DMS 273 treated with DMSO at 0.1 percent for 48 hours (cell line): ENCODE measurements at places on chromosomes 7 and 10.

DNA sequence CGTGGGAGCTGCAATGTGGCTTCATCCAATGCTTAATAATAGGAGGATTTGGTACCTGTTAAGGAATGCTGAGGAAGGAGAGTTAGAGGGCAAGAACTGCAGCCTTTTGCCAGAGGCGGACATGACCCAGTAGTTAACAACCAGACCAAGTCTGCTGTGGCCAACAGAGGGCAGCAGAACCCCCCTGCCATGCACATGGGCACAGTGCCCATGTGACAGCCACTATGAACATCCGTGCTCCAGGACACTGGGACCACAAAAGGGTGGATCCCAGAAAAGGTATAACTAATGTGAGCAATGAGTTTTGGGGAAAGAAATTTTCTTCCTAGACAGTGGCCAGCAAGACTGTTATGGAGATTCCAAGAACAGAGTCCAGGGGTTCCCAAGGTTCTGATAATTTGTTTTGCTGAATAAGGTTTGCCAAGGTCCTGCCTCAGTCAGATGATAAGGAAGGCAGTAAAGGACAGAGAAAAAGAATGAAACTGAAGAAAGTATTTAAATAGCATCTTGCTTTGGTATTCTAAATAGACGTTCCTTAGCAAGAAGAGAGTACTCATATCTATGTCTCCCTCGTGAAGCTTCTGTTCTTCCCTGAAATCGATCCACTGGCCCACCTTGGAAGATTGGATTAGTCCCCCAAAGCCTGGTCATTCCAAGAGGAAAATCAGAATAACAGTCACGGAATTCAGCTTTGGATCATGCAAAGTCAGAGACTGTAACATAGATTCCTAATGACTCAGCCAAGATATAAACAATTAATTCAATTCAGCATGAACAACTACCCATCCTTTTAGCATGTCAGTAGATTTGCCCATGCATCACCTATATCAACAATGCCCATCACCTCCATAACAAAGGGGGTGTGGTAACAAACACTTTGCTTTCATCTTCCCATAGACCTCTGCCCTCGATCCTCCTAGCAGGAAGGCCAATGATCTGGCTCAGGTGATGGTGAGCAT is 56.0 kb downstream of the LGI1 start:
- DNase-seq: peak; percentile 40

DNA sequence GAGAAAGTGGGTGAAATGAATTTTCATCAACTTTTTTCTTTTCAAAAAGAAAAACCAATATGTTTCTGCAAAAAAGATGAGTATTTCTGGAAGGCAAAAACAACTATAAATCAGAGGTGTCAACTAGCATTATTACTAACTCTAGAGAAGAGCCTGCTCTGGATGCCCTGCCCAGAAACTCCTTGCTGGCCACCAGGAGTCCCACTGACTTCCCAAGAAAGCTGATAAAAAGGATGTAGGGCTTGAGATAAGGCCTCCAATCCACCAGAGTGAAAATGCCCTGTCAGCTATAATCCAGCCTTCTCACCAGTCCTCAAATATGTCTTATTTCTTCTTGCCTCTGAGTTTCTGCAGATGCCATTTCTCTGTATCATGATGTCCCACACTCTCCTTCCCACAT is 16.7 kb upstream of the FZD1 start:
- DNase-seq: no peak

- no peak for DNase-seq
Measured at GRCh38 chr7:7491044-7491443, 44.6 kb downstream of the COL28A1 start.

- no peak for DNase-seq
Measured at GRCh38 chr7:2800931-2801688, 43.0 kb downstream of the GNA12 start.

DNA sequence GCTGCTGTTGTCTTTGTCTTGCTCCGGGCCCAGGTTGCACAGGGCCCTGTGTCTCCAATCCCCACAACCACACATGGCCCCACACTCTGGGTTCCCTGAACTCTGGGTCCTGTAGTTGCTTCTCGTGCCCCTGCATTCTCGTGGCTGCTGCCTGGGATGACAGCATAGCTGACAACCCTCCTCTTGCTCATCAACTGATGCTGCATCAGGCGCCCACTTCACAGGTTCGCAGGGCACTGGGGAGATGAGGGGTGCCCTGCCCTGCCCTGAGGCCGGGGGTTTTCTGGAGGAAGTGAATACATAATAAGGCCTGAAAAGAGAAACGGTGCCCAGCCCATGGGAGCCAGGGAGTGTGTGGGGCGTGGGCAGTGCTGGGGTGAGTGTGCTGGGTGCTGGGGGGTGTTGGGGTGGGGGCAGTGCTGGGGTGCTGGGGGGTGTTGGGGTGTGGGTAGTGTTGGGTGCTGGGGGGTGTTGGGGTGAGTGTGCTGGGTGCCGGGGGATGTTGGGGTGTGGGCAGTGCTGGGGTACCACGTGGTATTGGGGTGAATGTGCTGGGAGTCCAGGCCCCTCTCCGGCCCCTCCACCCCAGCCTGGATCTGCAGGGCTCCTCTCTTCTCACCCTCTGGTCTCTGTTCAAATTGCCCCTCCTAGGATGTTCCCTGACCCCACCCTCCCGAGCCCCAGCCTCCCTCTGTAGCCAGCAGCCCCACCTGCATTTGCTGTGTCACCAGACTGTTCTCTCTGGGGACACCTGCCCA is 2.0 kb upstream of the MTG1 start:
- no peak for DNase-seq

- DNase-seq: no peak
Measured at GRCh38 chr10:83122336-83122735, 1017.0 kb upstream of the GHITM start.

- DNase-seq: no peak
Measured at GRCh38 chr10:132924046-132924952, 18.1 kb downstream of the CFAP46 start.

- no peak for DNase-seq
Measured at GRCh38 chr10:103688491-103688890, 166.9 kb downstream of the SH3PXD2A start.

DNA sequence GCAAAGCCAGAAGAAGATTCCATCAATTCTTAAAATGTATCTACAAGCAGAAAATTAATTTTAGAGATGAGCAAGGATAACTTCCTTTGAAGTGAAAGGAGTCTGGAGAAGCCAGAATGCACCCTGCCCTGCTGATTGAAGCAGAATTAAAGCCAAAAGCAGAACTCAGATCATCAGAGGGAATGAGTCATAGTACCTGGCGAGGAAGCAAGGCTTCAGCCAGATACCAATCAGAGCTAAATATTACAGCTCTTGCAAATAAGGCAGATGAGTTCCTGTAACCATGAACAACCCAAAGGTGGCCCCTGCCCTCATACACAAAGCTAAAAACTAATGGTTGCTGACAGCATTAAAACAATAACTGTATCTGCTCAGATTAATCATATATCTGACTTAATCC is 10.4 kb downstream of the HTR7 start:
- DNase-seq: no peak

- DNase-seq: no peak
Measured at GRCh38 chr7:37368540-37368939, 80.1 kb downstream of the ELMO1 start.

DNA sequence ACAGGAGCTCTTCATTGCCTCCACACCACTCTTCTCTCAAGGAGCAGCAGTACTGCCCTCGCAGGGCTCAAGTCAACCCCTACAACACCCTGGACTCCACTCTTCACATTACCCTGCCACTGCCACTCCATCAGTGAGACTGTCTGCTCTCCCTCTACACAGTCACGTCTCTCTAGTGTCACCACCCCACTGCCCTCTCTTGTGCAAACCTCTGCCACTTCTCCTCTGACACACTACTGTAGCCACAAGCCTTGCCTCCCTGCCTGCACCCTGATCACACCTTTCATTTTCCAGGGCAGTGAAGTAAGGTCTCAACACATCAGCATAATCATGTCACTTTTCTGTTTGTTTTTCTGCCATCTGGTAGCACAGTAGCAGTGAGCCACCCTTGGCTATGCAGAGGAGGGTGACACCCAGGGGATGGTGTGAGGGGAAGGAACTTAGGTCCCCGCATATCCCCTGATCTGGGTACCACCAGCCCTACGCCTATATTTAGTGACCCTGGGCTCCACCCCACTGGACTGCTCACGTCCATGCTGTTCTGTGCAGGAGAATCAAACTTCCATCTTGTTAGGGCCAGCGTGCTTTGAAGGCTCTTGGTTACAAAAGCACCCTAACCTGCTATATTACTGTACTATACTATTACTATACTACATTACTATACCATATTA is 1.6 kb downstream of the C10orf143 start:
- DNase-seq: no peak

- DNase-seq: no peak
Measured at GRCh38 chr10:101901340-101901739, 57.7 kb upstream of the KCNIP2 start.

GRCh38 chr7:31335884-31336201 is 4.7 kb downstream of the NEUROD6 start:
- DNase-seq: no peak

- DNase-seq: no peak
Measured at GRCh38 chr7:80153446-80153845, 18.8 kb downstream of the GNAI1 start.

DNA sequence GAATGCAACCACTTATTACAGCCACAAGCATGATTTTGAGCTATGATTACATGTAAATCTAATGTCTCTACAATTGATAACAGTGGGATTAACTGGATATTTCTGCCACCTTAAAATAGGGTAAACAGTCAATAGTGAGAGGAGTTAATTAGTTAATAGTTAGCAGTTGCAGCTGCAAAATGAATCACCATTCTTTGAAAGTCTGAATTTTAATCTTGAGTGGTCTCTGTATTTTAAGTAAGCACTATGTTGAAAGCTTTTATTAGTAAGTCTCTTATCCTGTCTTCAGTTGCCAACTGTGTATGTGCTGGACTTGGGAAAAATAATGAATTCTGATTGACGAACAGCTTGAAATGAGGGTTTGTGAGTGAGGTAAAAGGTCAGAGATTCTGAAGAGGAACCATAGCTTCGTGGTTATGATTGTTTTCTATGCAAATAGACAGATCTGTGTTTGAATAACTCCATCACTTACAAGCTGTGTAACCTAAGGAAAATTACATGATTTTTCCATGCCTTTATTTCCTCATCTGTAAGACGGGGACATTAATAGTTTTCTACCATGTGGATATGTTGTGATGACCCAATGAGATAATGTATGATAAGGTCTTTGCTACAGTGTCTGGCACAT is 75.2 kb downstream of the RNLS start:
- no peak for DNase-seq

- no peak for DNase-seq
Measured at GRCh38 chr10:36173364-36173763, 531.3 kb upstream of the FZD8 start.

- DNase-seq: no peak
Measured at GRCh38 chr10:2145926-2146478, 408.7 kb upstream of the ADARB2 start.

- DNase-seq: peak; percentile 45
Measured at GRCh38 chr7:151059367-151060112, at the start of gene SLC4A2. Gene SLC4A2, plus strand, starts transcription at chr7:151059589. Its CDS starts 2,399 bp downstream, at chr7:151061988.

GRCh38 chr7:95867309-95867708 is 95.0 kb downstream of the DYNC1I1 start:
- DNase-seq: no peak

- DNase-seq: no peak
Measured at GRCh38 chr7:151379193-151379520, 30.7 kb downstream of the WDR86 start.

- no peak for DNase-seq
Measured at GRCh38 chr7:100582041-100582579, 3.8 kb downstream of the LRCH4 start.

DNA sequence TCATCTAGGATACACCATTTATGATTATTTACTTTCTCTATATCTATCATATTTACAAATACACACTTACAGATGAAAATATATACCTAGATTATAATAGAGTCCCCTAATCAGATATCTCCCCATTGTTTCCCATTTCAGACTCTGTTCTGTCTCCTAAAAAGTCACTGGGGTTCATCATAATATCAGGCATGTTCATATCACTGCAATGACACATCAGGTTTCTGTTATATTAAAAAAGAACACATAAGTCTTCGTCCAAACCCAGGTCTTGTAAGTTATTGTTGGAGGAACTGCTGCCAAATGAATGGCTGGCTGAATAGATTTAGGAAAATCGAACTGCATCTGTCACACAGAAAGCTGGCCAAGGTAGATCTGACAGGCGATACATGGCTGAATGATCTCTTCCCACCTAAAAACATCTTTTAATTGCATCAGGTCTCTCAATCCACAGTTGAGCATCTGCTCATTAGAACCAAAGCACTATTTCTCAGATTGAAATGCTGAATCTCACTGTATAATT is 178.7 kb downstream of the CACNA2D1 start:
- peak; percentile 37 for DNase-seq

DNA sequence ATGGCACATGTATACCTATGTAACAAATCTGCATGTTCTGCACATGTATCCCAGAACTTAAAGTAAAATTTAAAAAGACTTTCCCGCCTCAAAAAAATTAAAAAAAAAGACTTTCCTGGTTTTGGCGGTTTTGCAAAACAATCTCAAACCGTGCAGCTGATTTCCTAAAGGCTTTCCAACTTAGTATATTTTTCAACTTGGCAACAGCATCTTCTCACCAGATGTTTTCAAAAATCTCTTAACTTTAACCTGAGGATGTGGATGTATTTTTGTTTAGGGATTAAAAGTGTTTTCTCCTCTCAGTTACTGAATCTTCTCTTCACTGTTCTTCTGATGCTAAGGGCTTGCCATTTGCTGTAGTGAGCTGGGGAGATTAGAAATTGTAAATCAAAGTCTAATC is 96.5 kb upstream of the PLPP4 start:
- no peak for DNase-seq

- no peak for DNase-seq
Measured at GRCh38 chr10:22340329-22341189, 4.7 kb upstream of the SPAG6 start.

DNA sequence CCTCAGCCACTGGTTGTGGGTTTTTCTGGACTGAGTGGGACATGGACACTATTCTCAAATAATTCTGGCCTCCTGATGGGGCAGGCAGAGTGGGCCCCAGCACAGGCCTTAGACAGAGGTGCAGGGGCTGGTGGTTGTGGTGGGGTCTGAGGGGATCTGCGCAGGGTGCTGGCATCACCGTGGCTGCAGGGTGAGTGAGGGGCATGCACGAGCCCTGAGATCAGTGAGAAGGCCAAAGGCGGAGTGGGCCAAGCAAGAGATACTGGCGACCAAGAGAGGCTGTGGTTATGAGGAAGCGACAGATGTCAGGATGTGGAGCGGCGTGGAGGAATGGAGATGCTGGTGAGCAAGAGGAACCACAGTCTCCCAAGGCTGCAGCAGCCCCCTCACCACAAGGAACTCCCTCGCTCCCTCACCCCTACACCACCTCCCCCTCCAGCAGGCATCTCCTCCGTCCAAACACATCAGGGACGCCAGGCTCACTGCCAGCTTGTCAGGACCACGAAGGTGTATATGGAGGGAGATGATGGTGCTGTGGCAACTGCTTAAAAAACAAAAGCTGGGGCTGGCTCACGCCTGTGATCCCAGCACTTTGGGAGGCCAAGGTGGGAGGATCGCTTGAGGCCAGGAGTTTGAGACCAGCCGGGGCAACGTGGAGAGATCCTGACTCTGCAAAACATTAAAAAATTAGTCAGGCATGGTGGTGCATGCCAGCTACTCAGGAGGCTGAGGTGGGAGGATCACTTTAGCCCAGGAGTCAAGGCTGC is 9.6 kb downstream of the PRF1 start:
- DNase-seq: no peak
